ENCODE measurements at places on chromosomes 1 and 21.

DNA sequence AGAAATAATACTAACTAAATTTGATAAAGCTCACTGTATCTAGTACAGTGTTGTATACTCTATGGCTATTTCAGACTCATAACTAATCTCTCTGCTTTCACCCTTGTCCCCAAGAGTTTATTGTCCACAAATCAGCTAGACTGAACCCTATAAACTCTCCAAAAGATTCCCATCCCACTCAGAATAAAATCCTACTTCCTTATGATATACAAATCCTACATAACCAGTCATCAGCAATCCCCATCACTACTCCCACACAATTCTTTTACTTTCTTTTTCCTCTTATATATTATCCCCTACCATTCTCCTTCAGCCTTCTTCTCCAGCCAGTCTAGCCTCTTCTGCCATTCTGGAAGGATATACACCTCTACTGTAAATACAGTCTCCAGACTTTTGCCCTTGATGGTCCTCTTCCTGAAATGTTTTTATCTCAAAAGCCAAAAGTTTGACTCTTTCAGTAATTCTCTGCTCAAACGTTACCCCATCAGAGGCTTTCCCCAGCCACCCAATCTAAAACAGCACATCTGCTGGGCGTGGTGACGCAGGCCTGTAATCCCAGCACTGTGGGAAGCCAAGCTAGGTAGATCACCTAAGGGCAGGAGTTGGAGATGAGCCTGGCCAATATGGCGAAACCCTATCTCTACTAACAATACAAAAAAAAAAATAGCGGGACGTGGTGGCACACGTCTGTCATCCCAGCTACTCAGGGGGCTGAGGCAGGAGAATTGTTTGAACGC, 41.6 kb downstream of the ABL2 start:
- no peak for DNase-seq

GRCh38 chr1:169833179-169833901, 38.6 kb upstream of the METTL18 start:
- no peak for DNase-seq

DNA sequence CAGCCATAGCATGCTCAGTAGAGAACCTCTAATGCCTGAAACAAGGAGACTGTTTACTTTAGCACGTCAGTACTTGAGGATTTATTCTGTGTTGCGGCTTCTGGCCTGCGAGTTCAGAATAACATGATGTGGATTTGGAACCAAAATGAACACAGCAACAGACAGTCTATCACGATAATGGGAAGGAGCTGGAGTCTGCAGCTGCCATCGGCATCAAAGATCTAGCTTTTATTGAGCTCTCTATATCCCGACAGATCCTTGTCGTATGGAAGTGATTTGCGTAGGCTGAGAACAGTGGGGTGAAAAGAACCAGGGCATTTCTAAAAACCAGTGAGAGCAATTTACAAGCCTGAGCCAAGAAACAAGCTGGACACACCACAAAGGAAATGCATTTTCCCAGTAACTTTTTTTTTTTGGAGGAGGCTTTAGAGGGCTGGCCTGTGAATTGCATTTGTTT, 294.2 kb downstream of the KIF26B start:
- no peak for DNase-seq

DNA sequence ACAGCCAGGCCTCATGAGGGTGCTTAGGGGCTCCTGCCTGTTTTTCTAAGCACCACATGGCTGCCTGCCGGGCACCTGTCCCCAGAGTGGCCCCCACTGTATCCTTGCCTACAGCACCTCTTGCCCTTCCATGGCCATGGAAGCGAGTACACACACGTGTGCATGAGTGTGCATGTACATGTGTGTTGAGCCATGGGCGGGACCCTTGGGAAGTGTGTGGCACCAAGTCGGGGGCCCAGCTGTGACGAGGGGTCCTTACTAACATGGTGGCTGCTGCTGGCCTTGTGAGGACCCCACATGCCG, 25.8 kb downstream of the KRTAP10-1 start:
- DNase-seq = no peak

- peak; percentile 24 for DNase-seq
Observed at GRCh38 chr1:17075470-17076255, 21.8 kb upstream of the SDHB start.

- no peak for DNase-seq
Observed at GRCh38 chr1:151259351-151259750, 4.8 kb downstream of the PSMD4 start.

DNA sequence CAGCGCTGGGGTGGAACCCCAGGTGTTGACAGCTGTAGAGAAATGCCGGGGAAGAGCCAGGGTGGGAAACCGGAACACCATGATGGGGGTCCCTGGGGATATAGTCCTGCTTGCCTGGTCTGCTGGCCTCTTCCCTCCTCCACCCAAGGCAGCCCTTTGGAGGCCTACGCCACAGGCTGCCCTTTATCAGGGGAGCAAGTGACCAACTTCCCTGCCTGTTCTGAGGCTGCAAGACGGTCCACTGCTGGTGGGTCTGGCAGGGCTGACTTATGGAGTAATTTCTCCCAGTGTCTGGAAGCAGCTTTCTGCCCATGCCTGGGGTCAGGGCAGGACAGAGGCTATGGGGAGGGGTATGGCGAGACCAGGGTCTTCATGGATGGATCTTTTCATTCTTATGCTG, 50.8 kb upstream of the EDN2 start:
- no peak for DNase-seq
